ENCODE measurements at places on chromosomes 4 and X.

DNA sequence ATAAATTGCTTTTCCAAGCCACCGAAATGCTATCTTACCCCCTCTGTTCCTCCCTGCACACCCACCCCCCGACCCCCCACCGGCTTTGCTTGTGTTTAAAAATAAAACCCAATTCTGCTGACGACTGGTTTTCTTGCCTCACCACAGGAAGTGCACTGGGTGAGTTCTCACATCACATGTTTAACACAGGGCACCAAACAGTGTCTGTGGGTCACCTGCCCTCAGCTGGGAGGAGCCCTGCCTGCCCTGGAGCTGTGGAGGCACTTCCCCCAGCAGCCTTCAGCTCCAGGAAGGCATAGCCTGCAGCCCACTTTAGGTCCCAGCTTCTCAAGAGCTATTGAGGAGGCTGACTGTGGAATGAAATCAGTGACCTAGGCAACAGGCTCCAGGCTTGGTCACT lies 8.8 kb downstream of the TMEM255A start:
- no peak for DNase-seq

GRCh38 chr4:41643331-41643730 lies 105.2 kb downstream of the PHOX2B start:
- DNase-seq, result no peak

GRCh38 chr4:133498149-133498548 lies 349.1 kb downstream of the PCDH10 start:
- no peak for DNase-seq

- no peak for DNase-seq
Measured at GRCh38 chr4:8101213-8102075, 57.2 kb downstream of the ABLIM2 start.

- no peak for DNase-seq
Measured at GRCh38 chr4:169665046-169665737, 44.8 kb downstream of the CLCN3 start.

DNA sequence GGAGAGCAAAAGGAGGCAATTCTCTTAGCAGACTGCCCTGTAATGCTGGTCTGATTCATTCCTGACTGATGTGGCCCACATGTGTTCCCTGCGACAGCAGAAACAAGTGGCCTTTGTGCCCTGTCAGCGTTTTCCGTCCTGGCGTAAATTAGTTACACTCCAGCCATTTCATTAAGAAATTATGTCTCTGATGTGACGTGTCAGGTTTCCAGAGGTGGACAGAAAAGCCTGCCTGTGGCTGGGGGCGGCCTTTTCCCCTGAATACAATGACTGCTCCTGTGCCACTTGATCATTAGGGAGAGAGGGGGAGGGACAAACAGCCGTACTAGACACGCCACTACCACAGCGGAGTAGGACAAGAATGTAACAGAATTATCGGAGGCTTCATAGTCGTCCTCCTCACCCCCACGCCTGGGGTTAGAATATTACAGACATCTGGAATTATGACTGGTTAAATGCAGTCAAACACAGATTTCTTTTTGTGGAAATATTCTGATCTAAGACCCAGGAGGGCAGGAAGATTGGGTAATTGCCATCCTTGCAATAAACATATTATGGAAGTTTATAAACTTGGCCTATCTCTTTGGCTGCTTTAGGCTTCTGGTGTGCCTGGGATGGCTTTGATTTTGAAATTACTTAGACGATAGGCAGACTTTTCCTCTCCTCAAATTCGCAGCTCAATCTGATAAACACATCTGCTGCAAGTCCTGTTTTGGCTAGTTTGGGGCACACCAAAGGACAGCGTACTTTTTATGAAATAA lies 146.2 kb upstream of the BCOR start:
- no peak for DNase-seq

DNA sequence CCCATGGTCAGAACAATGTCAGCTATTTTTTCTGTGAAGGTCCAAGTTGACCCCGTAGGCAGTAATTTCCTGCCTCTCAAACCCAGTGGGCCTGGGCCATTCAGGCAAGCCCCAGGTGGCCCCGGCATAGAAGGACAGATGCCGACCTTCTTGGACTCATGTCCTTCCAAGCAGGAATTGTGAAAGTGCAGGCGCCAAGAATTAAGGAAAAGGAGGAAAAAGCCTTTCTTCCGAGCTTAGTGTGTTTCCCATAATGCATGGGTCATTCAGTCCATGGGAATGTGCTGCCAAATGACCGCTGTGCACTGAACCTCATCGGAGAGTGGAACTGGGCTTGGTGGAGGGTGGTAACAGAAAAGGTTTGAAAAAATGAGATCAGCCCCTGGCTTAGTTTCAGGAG lies 196.5 kb upstream of the HS3ST1 start:
- DNase-seq, result no peak

DNA sequence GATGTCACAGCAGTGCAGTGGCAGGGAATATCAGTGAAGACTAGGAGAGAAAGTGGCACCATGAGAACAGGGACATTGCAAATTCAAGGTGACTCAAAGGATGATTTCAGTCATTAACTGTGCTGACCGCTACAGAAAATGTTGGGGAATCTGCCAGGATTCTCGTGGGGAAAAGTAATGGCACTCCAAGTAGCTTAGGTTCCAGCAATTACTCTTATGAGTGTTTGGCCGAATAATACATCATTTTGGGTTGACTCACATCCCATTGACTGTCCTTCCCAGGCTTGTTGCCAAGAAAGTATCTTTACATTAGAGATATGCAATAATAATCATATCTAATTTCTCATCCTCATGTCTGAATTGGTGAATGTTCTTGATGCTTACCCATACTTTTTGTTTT lies 1411.1 kb upstream of the PCDH7 start:
- DNase-seq, result no peak

- peak; percentile 83 for DNase-seq
Measured at GRCh38 chr4:113292371-113293042, 243.1 kb downstream of the ANK2 start.

DNA sequence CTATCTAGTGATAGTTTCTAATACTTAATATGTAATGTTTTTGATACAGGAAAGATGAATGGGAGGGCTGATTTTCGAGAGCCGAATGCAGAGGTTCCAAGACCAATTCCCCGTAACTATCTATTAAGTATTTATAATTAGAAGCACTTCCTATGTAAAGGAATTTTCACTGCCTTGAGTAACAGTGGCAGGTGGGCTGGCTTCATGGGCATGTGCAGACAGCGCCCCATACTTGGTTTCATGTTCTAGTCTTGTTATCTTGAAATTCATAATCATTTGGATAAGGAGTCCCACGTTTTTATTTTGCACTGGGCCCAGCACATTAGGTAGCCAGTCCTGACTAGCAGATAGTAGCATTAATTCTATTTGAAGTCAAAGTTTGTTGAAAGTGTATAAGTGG lies 1.7 kb downstream of the OCIAD1 start:
- peak; percentile 3 for DNase-seq

DNA sequence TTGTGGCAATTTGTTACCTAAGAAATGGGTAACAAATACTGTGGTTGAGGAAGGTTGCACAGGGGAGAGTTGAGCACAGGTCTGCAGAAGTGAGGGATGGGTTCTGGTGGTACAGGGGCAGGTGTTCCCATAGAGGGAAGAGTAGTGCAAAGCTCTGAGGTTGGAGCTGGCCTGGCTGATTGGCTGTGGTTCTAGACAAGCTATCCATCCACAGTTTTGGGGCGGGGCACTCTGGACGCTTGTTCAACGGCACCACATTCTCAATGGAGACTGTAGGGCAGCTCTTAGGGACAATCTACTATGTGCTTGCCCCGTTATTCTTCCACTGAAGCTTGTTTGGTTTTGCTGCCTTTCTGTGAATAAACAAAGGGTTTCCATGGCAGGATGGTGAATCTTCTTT lies 35.4 kb downstream of the NAT8L start:
- no peak for DNase-seq

DNA sequence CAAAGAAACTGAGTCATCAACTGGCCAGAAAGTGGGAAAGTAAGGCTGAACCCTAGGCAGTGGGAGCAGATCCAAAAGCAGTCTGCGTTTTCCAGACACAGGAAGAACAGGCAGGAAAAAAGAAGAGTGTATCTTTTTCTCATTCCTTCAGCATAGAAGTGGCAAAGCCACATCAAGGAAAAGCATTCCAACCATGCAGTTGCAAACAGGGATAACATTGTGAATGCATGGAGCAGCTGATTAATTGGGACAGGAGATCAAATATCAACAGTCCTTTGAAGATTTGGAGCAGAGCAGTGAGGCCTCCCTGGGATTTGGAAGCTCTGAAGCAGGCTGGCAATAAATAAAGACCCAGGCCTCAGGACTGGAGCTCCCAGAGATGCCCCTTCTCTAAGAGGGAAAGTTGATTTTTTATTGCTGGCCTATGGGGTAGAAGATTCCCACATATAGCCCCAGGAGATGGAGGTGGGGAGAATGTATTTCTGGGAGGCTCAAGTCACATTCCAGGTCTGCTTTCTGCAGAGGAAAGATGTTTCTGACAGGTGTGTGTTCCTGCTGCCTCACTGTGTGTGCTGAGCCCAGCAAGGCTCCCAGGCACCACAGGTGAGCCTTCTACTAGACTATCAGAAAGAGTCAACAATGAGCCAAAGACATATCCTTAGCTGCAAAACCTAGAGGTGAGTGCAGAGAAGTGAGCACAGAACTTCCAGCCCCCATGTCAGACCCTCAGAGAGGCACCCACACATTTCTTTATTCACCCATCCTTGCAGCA lies 222.5 kb downstream of the RAB28 start:
- DNase-seq, result no peak

GRCh38 chrX:40011322-40012038 lies 86.3 kb downstream of the BCOR start:
- DNase-seq, result no peak

DNA sequence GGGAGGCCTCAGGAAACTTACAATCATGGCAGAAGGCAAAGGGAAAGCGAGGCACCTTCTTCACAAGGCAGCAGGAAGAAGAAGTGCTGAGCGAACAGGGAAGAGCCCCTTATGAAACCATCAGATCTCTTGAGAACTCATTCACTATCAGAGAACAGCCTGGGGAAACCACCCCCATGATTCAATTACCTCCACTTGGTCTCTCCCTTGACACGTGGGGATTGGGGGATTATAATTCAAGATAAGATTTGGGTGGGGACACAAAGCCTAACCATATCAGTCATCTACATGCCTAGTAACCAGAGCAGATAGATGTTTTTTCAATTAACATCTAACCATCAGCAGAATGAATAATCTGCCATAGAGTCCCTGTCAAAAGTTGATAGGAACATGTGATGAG lies 30.4 kb downstream of the FAM13A start:
- no peak for DNase-seq
